ENCODE measurements at places on chromosomes 12 and 14. TPM values are rescaled to one million over a fixed set of nuclear protein-coding genes. Genes with fewer than 3 reads are reported as not detected.

GRCh38 chr12:123063535-123063934 is 83.1 kb downstream of the ARL6IP4 start:
- no peak for DNase-seq

GRCh38 chr12:54661048-54661447 is 12.9 kb upstream of the DCD start:
- no peak for DNase-seq

DNA sequence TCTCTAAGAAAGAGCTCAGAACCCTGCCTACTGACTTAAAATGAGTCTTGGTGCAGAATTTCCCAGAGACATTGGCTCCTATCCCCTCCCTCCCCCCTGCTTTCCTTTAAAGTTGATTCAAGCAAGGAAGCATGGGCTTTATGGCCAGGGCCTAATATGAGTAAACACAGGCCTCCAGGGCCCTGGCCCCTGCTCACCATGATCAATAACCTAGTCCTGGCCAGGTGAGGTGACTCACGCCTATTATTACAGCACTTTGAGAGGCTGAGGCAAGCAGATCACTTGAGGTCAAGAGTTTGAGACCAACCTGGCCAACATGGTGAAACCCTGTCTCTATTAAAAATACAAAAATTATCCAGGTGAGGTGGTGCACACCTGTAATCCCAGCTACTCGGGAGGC is 165.1 kb upstream of the TMCC3 start:
- DNase-seq = no peak

DNA sequence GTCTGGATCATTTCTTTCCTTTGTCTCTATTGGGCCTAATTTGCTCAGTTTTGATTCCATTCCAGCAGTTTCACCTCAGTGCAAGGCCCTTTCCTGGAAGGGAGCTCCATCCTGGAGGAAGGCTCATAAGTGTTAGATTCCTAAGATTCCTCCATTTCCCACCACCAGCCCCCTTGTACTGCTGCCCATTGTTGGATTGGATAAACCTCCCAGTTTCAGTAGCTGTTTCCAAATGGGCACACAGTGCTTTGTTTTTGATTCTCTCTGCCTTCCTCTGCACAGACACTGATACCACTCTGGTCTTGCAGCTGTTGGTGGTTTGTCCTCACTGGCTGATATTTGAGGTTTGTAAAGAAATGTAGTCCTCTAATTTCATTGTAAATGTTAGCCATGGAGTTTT is 158.9 kb downstream of the SLC15A5 start:
- no peak for DNase-seq

DNA sequence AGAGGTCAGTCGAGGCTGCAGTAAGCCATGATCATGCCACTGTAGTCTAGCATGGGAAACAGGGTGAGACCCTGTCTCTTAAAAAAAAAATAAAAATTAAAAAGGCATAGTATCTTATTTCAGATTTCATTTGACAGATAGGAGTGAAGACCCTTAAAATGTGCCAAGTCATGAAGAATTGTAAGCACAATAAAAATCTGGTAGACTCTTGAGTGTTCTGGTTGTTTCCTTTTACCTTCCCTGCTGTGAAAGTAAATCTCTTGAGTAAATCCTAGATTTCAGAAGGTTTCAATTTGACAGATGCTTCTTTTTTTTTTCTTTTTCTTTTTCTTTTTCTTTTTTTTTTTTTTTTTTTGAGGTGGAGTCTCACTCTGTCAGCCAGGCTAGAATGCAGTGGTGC is 109.0 kb downstream of the ESR2 start:
- no peak for DNase-seq

- DNase-seq = peak; percentile 17
Observed at GRCh38 chr12:44812062-44812461, 64.1 kb downstream of the NELL2 start.

DNA sequence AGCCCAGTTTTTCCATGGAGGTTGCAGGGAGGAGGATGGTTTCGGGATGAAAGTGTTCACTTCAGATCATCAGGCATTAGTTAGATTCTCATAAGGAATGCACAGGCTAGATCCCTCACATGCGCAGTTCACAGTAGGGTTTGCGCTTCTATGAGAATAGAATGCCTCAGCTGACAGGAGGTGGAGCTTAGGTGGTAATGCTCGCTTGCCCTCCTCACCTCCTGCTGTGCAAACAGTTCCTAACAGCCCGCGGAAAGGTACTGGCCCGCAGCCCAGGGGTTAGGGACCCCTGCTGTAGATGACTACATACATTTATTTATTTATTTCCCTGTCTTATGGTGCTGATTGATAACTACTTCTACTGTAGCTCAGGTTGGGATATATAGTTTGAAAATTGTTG is 93.2 kb downstream of the FBXO33 start:
- no peak for DNase-seq

KRT77 gene
- not detected for total RNA-seq

BBS10 gene
- 3.3 TPM for total RNA-seq

KRT6A gene
- not detected for total RNA-seq

MIA2 gene
- total RNA-seq = 19.1 TPM

ASIC1 gene
- 10.8 TPM for total RNA-seq

LRRIQ1 gene
- total RNA-seq = not detected

TGM1 gene
- 3.3 TPM for total RNA-seq

Measured in activated naive CD8-positive, alpha-beta T cell treated with anti-CD3 and anti-CD28 coated beads for 36 hours (primary cell).